ENCODE measurements at places on chromosomes 1 and 21.

DNA sequence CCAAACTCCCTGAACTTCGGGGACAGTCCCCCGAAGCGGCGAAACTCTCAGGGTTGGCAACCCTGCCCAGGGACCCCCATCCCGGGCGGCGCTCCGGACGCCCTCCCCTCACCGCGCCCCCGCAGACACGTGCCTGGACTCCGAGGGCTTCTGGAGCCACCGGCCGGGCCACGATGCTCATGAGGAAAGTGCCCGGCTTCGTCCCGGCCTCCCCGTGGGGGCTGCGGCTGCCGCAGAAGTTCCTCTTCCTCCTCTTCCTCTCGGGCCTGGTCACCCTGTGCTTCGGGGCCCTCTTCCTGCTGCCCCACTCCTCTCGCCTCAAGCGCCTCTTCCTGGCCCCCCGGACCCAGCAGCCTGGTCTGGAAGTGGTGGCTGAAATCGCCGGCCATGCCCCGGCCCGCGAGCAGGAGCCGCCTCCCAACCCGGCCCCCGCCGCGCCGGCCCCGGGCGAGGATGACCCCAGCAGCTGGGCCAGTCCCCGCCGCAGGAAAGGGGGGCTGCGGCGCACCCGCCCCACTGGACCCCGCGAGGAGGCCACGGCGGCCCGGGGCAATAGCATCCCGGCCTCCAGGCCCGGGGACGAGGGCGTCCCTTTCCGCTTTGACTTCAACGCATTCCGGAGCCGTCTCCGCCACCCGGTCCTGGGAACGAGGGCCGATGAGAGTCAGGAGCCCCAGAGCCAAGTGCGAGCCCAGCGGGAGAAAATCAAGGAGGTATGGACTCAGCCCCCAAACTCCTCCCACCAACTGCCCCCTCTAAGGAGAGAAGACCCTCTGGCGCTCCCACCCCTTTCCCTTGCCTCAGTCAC, 1.2 kb downstream of the MAN1C1 start:
- no peak for DNase-seq

DNA sequence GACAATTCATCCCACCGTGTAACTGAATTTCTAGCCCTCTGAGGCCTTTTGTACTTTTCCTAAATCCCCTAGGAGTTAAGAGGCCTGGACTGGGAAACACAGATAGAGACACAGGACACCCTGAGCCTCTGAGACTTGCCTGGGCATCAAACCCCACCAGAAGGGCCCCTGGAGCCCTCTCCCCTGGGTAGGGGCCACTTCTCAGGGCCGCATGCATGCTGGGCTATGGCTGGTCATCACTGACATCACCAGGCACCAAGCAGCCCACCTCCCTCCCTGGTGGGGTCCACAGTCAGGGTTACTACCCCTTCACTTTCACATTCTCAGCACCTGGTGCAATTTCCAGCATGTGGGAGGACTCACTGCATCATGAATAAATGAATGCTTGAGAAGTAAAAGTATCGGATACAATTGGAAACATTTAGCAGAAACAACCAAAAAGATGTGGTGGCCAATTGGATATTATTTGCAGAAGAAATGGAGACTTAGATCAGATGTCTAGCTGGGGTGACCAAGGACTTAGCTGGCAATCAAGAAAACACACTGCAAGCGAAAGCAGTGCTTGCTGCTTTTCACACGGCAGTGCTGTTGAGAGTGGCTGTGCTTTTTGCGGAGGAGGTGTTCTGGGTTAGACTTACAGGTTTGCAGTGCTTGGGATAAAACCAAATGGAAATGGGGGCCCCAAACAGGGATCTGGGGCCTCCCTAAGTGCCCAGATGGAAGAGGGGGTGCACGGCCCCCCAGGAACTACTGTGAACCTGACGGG, 950 bp upstream of the KRTAP10-7 start:
- no peak for DNase-seq

- DNase-seq: no peak
Measured at GRCh38 chr1:10387677-10388386, 11.0 kb upstream of the PGD start.

- DNase-seq: no peak
Measured at GRCh38 chr1:237396426-237396825, 354.4 kb downstream of the RYR2 start.

DNA sequence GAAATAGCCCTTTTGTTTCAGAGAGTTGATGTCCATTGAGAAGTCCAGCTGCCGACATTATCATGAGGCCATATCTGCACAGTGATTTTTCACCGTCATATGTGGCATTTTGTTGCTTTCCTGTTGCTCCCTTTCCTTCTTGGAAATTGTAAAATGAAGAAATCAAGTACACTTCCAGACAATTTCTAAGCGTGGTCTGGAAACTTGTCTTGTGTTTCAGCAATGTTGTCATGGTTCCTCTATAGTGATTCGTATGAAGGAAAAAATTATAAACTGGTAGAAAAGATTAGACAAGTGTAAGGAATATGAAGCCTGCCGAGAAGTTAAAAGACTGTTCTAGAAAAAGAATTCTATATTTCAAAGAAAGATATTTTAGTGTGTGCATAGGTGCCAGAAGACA, 17.7 kb downstream of the NTNG1 start:
- no peak for DNase-seq
